Liver (tissue), 10 donors: ENCODE measurements at places on chromosomes 7 and 10. TPM values are rescaled to one million over a fixed set of nuclear protein-coding genes. Genes with fewer than 3 reads are reported as not detected.
A peak's percentile ranks its signal among the peaks of the same experiment; 100 is the strongest.

GRCh38 chr10:35442028-35442427, 105.7 kb downstream of the CCNY start:
- DNase-seq: no peak

DNA sequence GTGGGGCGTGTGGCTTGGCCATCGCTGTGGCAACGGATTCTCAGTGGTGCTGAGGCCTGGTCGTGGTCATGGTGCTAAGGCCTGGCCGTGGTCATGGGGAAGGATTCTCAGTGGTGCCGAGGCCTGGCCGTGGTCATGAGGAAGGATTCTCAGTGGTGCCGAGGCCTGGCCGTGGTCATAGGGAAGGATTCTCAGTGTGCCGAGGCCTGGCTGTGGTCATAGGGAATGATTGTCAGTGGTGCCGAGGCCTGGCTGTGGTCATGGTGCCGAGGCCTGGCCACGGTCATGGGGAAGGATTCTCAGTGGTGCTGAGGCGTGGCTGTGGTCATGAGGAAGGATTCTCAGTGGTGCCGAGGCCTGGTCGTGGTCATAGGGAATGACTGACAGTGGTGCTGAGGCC, 327.9 kb downstream of the ADARB2 start:
- peak; percentile 8 for DNase-seq

- DNase-seq: no peak
These were observed 11.6 kb downstream of the CDNF start for GRCh38 chr10:14826076-14826829.

- no peak for DNase-seq
These were observed 36.6 kb downstream of the GRK5 start for GRCh38 chr10:119243967-119244366.

- no peak for DNase-seq
These were observed 22.4 kb downstream of the DNAJC12 start for GRCh38 chr10:67815571-67816059.

- DNase-seq: no peak
These were observed 96.9 kb upstream of the TNS3 start for GRCh38 chr7:47678641-47679380.

GRCh38 chr10:30392564-30392990, 41.4 kb upstream of the MAP3K8 start:
- DNase-seq: peak; percentile 75

GRCh38 chr7:47666164-47666862, 84.4 kb upstream of the TNS3 start:
- DNase-seq: no peak

- no peak for DNase-seq
These were observed 32.4 kb downstream of the ANXA11 start for GRCh38 chr10:80172896-80173295.

- no peak for DNase-seq
These were observed 40.2 kb downstream of the NCAPG2 start for GRCh38 chr7:158664406-158664805.

GRCh38 chr10:69963835-69964710, 88.6 kb upstream of the MACROH2A2 start:
- DNase-seq: no peak

GRCh38 chr7:75986147-75986781, 8.1 kb downstream of the TMEM120A start:
- no peak for DNase-seq

DNA sequence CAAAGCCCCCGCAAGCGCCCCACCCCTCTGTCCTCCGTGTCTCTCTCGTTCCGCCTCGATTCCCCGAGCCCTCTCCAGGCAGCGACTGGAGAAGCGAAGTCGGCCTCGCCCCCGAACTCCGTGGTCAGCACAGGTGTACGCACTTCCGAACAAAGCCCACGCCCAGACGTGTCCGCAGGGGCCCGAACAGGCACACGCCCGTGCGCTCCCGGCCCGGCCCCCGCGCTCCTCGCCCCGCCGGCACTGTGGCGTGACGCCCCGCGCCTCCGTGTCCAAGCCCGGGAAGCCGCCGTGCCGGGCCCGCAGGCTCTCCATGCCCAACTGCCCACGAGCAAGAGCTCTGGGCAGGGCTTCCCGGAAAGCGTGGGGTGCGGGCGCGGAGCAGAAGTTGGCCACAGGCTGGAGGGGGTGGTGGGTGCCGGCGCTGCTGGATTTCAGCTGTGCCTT, 662 bp downstream of the NRCAM start:
- DNase-seq: no peak

GRCh38 chr10:14447094-14447839, 116.5 kb upstream of the FRMD4A start:
- DNase-seq: no peak

- no peak for DNase-seq
These were observed 117.4 kb downstream of the TMEM178B start for GRCh38 chr7:141191277-141191676.

DNA sequence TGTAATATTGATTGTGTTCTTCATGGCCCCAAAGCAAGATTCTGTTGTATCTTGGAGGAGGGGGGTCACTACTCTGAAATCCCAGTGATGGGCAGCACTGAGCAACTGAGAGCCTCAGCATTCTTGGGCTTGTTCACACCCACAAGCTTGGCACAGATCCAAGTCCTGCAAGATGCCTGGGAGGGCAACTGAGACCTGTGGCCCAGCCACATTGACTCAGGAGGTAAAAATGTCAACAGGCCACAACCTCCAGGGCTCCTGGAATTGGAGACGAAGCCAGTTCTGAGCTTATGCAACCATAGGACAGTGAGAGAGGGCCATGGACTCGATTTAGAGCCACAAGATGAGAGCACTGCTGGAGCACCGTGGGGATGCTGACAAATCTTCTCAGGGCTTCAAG, 3.1 kb upstream of the DOCK1 start:
- DNase-seq: no peak

GRCh38 chr7:95796617-95797016, 24.3 kb downstream of the DYNC1I1 start:
- DNase-seq: no peak

GRCh38 chr7:152663931-152664330, 12.0 kb downstream of the XRCC2 start:
- no peak for DNase-seq

DNA sequence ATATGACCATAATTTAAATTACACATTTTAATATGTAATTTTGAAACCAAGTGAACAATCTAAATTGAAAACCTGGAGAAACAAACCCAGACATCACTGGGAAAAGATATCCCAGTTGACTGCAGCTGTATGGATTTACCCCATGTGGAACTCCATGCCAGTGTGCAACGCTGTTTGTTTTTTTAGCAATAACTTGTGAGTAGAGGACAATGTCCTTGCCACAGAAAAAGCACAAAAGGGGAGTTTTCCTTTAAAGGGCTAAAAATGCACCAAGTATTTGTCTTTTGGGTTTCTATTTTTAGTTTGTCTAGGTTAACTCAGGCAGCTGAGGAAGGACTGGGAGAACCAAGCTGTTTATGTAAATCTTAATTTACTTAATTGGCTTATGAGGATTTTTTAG, 15.1 kb upstream of the COL17A1 start:
- no peak for DNase-seq

DNA sequence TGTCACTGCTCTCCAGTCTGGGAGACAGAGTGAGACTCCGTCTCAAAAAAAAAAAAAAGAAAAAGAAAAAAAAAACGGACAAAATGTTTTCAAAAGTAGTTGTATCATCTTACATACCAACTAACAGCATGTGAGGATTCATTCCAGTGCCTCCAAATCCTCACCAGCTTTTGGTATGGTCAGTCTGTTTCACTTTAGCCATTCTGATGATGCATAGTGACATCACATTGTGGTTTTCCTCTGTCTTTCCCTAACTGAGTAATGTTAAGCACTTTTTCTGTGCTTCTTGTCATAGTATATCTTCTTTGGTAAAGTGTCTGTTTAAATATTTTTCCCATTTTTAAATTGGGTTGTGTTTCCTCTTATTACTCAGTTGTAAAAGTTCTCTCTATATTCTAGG, 251.4 kb upstream of the CTBP2 start:
- no peak for DNase-seq

- no peak for DNase-seq
These were observed 24.6 kb upstream of the AKAP9 start for GRCh38 chr7:91916051-91916440.

The TRIP6 gene
- total RNA-seq: 14.6 TPM

The TMEM213 gene
- not detected for total RNA-seq

The ITGA8 gene
- 1.0 TPM for total RNA-seq

The CFAP70 gene
- 0.98 TPM for total RNA-seq

The GFRA1 gene
- total RNA-seq: 53.6 TPM

The GIMAP6 gene
- 15.0 TPM for total RNA-seq

The CRTAC1 gene
- total RNA-seq: 0.25 TPM

The CELF2 gene
- 8.5 TPM for total RNA-seq
